Right lung (tissue), 10 donors: ENCODE measurements at places on chromosomes 5 and 9. TPM values are rescaled to one million over a fixed set of nuclear protein-coding genes. Genes with fewer than 3 reads are reported as not detected.

The FGF1 gene
- 2.2 TPM for polyA plus RNA-seq

The SUSD1 gene
- polyA plus RNA-seq = 35.9 TPM

The PKD2L2 gene
- 0.35 TPM for polyA plus RNA-seq

The SURF1 gene
- 34.9 TPM for polyA plus RNA-seq
